ENCODE measurements at places on chromosomes 6 and 20.

GRCh38 chr6:43219814-43220213, 9.5 kb downstream of the DNPH1 start:
- DNase-seq: no peak
- peaks cover 47% of the 10 kb centered on the region for H3K36me3 ChIP-seq
- H3K4me3 ChIP-seq: no peak overlapping the region

DNA sequence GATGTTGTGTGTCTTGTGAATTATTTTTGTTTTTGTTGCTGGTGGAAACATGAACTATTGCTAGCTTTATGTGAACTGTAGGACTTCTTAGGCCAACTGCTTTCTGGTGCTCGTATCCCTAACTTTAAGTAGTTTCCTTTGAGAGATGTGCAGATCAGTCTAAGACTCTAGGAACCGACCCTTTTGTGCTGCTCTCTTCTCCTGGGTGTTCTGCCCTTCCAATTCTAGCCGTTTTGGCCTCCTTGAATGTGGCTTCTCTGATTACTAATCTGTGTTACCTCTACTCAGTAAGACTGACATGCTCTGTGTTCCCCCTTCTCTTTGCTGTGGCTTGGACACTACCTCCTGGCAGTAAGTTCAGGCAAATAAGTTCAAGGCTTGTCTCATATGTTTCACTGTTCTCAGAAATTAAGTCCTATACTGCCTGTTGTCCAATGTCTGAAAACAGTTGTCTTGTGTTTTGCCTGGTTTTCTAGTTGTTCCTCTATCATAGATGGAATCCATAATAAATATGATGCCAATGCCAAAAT, 58.0 kb downstream of the FOXO3 start:
- no peak overlapping the region for H3K4me3 ChIP-seq
- H3K27ac ChIP-seq: no peak overlapping the region
- no peaks in the 10 kb centered on the region for H3K27me3 ChIP-seq
- DNase-seq: no peak

DNA sequence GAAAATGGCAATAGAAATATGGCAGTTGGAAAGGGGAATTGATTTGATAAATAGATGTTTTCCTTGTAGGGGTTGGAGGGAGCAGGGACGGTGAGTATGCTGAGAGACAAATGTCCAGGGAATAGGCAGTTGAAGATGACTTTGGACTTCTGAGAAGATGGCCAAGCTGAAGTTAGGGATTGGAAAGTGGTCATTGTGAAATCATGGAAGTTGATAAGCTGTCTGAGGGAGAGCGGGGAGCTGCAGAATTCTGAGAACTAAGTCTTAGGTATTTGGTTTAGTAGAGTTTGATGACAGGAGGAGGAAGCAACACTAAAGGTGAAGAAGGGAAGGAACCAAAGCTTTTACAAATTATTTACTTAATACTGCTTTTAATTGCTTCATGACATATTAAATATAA, 15.1 kb downstream of the NDUFAF5 start:
- H3K4me3 ChIP-seq: peak overlapping the region; percentile 17
- peaks cover 21% of the 10 kb centered on the region for H3K4me1 ChIP-seq
- no peaks in the 10 kb centered on the region for H3K27me3 ChIP-seq
- peak overlapping the region; percentile 7 for H3K27ac ChIP-seq
- H3K36me3 ChIP-seq: peaks cover 78% of the 10 kb centered on the region

GRCh38 chr6:116974526-116975316, 97.7 kb downstream of the RFX6 start:
- no peaks in the 10 kb centered on the region for H3K36me3 ChIP-seq
- no peak overlapping the region for H3K27ac ChIP-seq
- peaks cover 5% of the 10 kb centered on the region for H3K4me1 ChIP-seq
- no peak overlapping the region for H3K4me3 ChIP-seq
- peaks cover 36% of the 10 kb centered on the region for H3K27me3 ChIP-seq

DNA sequence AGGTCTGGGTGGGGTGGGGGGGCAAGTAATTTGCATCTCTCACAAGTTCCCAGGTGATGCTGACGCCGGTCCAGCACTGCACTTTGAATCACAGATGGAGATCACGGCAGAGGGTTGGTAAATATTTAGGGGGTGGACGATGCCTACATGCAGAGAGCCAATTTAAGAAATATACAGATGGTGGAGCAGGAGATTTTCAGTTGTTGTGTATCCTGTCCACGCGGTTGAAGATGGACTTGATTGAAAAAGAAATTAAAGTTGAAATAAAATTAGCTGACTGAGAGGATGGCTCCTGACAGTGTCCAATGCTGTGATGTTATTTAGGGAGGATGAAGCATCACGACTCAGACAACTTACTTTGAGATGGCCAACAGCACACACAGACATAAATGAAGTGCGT, 74.6 kb downstream of the PHACTR3 start:
- no peaks in the 10 kb centered on the region for H3K36me3 ChIP-seq
- H3K4me1 ChIP-seq: no peaks in the 10 kb centered on the region
- H3K27ac ChIP-seq: no peak overlapping the region
- H3K27me3 ChIP-seq: peaks cover 99% of the 10 kb centered on the region
- H3K4me3 ChIP-seq: no peak overlapping the region

- DNase-seq: no peak
- no peak overlapping the region for H3K4me3 ChIP-seq
- H3K4me1 ChIP-seq: peaks cover 6% of the 10 kb centered on the region
- H3K36me3 ChIP-seq: no peaks in the 10 kb centered on the region
- no peak overlapping the region for H3K27ac ChIP-seq
Observed at GRCh38 chr6:130559166-130559565, 193.3 kb downstream of the TMEM200A start.
